ENCODE measurements at places on chromosomes 7 and 10. TPM values are rescaled to one million over a fixed set of nuclear protein-coding genes. Genes with fewer than 3 reads are reported as not detected.

The CPA1 gene
- 1.1 TPM for total RNA-seq

The ADCY1 gene
- not detected for total RNA-seq

The ATG9B gene
- total RNA-seq: not detected

The ADAM8 gene
- total RNA-seq: 0.56 TPM

The LRRC4 gene
- 1.4 TPM for total RNA-seq

The SPDYE2B gene
- not detected for total RNA-seq

The ATOH7 gene
- not detected for total RNA-seq

The HACD1 gene
- 8.7 TPM for total RNA-seq

The POLL gene
- total RNA-seq: 10.5 TPM

The HSPA14 gene
- 49.9 TPM for total RNA-seq

The WNT8B gene
- total RNA-seq: not detected

The COPS6 gene
- 115 TPM for total RNA-seq

The TAS2R41 gene
- total RNA-seq: not detected

The CALD1 gene
- 113 TPM for total RNA-seq

The BMPER gene
- total RNA-seq: 0.47 TPM

The FKBP6 gene
- total RNA-seq: not detected

The MYO3A gene
- not detected for total RNA-seq

The TRPV5 gene
- not detected for total RNA-seq

The FANK1 gene
- 0.42 TPM for total RNA-seq

The CARD11 gene
- total RNA-seq: not detected

The CAMK2B gene
- 0.84 TPM for total RNA-seq

The MBLAC1 gene
- total RNA-seq: 1.6 TPM

The IFIT1 gene
- total RNA-seq: 0.36 TPM

The CLDN3 gene
- not detected for total RNA-seq

The SEC24C gene
- total RNA-seq: 92.2 TPM

The TRIL gene
- 9.5 TPM for total RNA-seq

The WDR86 gene
- total RNA-seq: 1.0 TPM

The SLC35B4 gene
- 25.1 TPM for total RNA-seq

The CALML5 gene
- not detected for total RNA-seq

The KCNH2 gene
- total RNA-seq: 19.3 TPM

The TAS2R60 gene
- total RNA-seq: not detected

The OR2A1 gene
- not detected for total RNA-seq

The CCDC126 gene
- total RNA-seq: 15.0 TPM

The GPR146 gene
- total RNA-seq: 2.1 TPM

The PROSER2 gene
- 14.6 TPM for total RNA-seq
